ENCODE measurements at places on chromosomes 6 and 20.

- DNase-seq = no peak
Measured at GRCh38 chr6:154499855-154500589, 10.5 kb downstream of the CNKSR3 start.

DNA sequence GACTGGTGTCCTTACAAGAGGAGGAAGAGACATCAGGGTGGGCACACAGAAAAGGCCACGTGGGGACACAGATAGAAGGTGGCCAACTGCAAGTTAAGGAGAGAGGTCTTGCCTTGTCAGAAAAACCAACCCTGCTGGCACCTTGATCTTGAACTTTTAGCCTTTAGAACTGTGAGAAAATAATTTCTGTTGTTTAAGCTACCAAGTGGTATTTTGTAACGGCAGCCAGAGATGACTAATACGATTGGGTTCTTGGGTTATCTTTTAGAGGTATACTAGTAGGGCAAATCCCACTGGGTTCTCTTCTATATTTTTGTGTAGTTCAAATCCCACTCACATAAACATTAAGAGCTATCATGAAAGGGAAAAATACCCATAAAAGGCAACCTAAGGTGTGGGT is 31.9 kb upstream of the ZBTB24 start:
- DNase-seq = no peak

DNA sequence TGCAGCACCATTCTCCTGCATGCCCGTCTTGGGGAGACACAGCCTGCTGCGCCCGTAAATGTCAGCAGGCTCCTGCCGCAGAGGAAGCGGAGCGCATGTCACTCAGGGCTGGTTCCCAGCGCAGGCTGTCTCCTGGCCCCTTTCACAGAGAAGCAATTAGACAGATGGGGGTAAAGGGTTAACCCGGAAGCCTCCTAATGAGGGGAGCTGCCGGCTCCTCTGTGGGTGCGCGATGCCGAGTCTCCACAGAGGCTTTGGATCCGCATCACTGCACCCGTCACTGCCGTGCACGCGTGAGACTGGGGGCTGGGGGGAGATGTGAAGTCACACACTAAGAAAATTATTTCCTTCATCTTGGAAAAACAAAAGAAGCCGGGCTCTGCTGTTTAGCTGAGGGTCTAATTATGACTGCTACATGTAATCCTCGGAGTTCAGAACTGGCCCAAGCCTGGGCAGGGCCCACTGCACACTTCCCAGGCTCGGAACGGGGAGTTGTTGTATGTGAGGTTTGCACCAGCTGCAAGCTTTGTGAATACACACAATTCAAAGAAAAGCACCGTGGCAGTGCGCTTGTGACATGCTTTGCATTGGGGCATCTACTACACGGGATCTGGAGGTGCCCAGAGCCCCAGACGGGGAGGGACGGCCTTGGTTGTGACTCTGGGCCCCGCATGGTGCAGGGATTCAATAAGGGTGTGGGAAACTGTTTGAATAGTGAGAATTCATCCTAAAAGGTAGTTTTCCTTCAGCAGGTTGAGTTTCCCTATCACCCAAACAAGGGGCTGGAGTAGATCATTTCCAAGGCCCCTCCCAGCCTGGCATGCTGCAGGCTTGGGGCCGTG is 331.6 kb downstream of the TAF4 start:
- no peak for DNase-seq

GRCh38 chr6:79250559-79250958 is 16.1 kb upstream of the HMGN3 start:
- DNase-seq = no peak

- no peak for DNase-seq
Measured at GRCh38 chr20:60038400-60039008, 80.3 kb downstream of the CDH26 start.

- no peak for DNase-seq
Measured at GRCh38 chr6:93350774-93351173, 68.6 kb downstream of the EPHA7 start.

DNA sequence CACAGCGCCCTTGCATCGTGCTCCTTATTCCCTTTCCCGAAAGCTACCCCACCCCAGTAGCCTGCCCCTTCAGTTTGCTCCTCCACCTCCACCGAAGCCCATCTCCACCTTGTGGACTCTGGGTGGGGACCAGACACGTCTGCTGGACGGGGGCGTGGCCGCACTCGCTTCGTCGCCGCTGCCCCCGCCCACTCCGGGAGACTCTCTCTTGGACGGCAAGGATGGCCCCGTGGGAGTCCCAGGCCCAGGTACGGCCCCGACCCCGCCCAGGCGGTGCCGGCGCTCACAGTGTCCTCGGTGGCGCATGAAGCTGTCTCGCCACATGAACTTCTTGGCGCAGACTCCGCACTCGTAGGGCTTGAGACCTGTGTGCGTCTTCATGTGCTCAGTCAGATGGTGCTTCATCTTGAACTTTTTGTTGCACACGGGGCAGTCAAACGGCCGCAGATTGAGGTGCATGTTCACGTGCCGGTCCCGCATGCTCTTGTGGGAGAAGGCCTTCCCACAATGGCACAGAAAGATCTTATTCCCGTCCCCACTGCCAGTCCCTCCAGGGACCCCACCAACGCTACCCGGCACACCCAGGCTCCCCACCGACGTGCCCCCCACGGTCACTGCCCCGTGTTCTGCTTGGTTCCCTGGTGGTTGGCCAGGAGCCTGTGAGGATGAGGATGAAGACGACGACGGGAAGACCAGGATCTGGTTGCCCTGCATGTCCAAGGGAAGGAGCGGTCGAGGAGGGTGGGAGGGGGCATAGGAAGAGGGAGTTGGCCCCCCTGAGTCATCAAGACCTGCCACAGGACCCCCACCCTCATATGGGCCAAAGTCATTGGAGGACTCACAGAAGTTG is 1.3 kb upstream of the TAPBP start:
- no peak for DNase-seq

DNA sequence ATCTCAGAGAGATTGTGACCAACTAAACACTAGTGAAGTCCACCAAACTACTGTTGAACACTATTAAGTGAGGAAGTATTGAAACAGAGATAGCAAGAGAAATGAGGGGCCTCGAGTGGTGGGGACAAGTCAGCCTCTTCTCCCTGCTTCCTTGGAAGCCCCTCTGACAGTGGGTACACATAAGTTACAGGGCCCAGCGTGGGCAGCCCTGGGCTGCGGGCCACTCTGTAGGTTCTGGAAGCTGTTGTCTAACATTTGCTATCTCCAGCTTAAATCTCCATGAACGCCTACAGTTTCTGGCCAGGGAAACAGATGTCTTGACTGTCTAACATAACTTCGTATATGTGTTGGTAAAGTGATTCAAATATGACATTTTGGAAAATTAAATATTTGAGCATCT is 71.4 kb downstream of the KLHL32 start:
- DNase-seq = no peak

DNA sequence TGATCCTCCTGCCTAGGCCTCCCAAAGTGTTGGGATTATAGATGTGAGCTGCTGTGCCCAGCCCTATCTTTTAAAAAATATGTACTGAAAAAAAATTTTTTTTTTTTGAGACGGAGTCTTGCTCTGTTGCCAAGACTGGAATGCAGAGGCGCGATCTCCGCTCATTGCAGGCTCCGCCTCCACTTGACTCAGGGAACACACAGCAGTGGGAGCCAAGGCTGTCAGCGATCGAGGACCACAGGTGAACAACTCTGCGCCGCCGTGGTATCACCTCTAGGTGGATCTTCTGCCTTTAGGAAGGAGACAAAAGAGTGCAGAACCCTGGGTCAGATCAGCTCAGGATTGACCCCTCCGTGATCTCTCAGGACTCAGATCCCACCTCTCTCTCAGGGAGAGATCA is 13.7 kb downstream of the RAET1E start:
- no peak for DNase-seq

DNA sequence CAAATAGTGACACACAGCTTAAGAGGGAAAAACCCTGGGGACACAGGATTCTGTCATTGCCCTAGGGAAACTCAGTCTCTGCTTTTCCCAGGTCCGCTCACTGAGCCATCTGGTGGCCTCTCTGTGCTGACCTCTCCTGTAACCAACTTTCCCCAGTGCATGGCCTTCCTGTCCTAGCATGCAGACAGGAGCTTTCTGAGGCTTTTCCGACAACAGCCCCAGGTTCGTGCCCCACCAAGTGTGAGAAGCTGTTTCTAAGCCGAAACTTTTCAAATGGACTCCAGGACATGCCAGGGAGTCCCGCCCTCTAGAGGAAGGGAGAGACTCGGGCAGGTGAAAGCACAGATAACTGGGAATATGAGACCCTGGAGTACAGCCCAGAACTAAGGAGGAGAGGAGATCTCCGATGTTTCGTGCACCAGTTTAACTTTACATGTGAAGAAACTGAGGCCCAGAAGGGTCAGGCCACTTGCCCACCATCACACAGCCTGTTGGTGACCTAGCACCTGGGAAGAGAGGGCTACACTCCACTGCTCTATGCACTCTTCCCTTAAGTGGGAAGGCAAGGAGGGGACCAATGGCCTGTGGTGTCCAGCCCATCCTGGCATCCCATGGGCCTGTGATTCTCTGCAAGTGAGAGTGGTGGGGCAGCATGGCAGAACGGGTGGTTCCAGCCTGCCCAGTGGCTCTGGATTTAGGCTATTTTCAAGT is 46.2 kb downstream of the RPP40 start:
- no peak for DNase-seq

DNA sequence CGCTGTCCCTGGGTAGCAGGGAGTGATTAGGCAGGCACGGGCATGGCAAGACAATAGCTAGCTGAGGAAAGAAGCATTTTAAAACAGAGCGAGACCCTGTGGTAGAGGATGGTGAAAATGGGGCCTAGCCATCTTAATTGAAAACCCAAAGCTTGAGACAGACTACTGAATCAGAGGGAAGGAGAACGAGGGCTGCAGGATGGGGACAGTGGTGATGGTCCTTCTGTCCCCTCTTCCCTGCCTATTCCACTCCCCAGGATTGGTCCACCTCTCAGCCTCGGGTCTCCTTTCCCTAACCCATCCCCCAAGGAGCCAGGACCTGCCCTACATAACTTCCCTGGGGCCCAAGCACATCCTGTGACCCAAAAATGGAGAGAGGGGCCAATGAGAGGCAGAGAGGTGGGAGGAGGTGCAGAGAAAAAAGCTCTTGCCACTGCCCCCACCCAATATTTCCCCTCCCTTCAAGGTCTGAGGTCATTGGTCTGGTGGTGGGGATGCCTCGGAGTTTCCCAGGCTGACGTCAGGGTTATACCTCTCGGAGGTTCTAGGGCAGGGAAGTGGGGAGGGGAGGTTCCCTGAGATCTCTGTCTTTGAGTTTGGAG is 884 bp upstream of the CUTA start:
- no peak for DNase-seq

DNA sequence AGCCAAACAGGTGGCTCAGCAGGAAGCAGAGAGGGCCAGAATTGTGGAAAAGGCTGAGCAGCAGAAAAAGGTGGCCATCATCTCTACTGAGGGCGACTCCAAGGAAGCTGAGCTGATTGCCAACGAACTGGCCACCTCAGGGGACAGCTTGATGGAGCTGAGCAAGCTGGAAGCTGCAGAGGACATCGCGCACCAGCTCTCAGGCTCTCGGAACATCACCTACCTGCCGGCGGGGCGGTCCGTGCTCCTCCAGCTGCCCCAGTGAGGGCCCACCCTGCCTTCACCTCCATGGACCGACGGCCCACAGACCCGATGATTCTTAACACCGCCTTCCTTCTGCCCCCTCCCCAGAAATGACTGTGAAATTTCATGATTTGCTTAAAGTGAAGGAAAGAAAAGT is 17.8 kb upstream of the RAET1L start:
- no peak for DNase-seq

DNA sequence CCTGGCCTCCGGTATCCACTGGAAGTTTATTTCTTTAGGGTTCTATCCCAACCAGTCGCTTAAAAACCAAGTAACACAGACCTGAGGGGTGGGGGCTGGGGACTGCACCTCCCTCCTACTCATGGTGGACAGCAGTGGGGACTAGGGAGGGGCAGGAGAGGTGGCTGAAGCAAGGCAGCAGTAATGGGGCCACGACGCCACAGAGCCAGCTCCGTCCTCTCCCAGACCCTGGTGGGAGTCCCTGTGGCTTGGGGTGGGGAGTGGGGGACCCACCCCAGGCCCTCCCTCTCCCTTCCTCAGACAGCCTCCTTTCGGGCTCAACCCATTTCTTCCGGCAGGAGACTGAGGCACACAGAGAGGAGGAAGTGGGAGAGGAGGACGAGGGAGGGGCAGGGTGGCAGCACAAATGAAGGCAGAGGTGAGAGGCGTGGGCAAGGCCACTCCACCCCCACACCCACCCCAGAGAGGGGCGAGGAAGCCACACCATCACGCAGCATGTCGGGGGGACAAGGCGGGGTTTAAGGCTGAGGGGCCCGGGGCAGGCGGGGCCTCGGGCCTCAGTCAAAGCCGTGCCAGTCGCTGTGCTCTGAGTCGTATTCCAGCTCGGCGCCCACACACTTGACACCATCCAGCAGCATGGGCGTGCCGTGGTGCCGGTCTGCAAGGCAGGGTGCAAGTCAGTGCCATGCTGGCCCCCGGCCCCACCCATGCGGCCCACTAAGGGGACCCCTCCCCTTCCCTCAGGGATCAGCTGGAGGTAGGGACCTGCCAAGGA is 13.9 kb downstream of the ADISSP start:
- DNase-seq = no peak

- no peak for DNase-seq
Measured at GRCh38 chr20:16771213-16771612, 23.1 kb downstream of the OTOR start.

GRCh38 chr20:57770852-57771720 is 61.3 kb upstream of the PMEPA1 start:
- DNase-seq = no peak

DNA sequence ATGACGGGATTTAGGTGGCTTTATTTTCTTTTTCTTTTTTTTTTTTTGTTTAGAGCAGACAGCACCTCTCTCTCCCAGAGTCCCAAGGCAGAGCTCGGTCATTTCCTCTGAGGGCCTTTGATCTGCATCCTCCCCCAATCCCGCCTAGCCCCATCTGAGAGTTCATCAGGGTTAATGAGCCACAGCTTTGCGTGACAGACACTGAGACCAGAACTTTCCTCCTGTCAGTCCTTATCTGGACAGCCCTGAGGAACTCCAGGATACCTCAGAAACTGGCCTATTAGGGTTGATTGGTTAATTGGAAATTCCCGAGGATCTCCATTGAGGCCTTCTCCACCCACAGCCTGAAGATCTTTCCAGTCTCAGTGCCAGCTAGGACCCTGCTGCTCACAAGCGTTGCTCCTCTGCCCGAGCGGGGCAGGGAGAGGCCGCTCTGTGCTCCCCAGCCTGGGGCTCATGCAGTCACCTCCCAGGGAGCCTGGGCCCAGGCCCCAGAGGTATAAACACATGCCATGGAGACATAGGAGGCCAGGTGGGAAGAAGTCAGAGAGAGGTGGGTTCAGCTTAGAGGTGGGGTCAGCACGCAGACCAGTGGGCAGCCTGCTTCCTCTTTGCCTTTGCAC is 1.4 kb upstream of the LRRN4 start:
- no peak for DNase-seq
